ENCODE measurements at places on chromosomes 13 and 19. TPM values are rescaled to one million over a fixed set of nuclear protein-coding genes. Genes with fewer than 3 reads are reported as not detected.
A peak's percentile ranks its signal among the peaks of the same experiment; 100 is the strongest.

POU2F2 gene
- not detected for total RNA-seq

PSG7 gene
- not detected for total RNA-seq

- DNase-seq = no peak
Observed at GRCh38 chr13:110310541-110311442, 3.7 kb downstream of the COL4A2 start.

NALCN gene
- total RNA-seq = 7.0 TPM

DNA sequence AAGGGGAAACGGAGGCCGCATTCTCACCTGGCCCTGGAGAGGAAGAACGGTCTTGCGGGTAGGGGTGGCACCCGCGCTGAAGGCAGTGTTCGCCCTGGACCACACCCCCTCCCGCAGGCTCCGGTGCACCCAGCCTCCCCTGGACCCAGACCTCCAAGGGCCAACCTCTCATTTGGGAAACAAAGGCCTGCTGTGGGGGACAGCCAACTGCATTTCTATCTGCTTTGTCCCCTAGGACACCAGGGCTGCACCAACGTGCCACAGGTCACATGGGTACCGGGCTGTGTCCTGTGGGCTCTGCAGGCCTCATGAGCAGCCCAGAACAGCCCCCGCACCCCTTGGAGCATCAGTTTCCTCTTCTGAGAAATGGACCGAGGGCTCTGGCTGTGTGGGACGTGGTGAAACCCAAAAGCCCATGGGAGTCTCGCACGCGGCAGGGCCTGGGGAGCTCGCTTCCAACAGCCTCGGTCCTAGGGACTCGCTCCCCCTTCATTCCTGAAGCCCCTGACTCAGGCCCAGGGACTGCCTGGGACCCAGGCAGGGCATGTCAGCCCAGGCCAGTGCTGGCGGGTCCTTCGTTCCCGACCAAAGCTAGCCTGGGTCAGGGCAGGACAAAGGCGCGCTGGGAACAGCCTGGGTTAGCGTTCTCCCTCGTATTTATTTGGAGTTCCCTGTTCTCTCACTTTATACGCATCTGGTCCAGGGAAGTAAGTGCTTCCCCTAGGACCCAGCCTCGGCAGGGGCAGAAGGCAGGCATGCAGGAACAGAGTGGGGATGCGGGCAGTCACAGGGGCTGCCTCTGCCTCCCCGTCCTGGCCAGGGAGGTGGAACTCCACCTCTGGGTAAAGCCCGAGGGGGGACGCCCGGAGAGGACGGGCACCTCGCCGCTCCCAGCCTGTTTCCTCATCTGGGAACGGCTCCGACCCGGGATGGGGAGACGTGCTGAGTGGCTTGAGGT lies 4.6 kb downstream of the TCF3 start:
- no peak for DNase-seq

DNA sequence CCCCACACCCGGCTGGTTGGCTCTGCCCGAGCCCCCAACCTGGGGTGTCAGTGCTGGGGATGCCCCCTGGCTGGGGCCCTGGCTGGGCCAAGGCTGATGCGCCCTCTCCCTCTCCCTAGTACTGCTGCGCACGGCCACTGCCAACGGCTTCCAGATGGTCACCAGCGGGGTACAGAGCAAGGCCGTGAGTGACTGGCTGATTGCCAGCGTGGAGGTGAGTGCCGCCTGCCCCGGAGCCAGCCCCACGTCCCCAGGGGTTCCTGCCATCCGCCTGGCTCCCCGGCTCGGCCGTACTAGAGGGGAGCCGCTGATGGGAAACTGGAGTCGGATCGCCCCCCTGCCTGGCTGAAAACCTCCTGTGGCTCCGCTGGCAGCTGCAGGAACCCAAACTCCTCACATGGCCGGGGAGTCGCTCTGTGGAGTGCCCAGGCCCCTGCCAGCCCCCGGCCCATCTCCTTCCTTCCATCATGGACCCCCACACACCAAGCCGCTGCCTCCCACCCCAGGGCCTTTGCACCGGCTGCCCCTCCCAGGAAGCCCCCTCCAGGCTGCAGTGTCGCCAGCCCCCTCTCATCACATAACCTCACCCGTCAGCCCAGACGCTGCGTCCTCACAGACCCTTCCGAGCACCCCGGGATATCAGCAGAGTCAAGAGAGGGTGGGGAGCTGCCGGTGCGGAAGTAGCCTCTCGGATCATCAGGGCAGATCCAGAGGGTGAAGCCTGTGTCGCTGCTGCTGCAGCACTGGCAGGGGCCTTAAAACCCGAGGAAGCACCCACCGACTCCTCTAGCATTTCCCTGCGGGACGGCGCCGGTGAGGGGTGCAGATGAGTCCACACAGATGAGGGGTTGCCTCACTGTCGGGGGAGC lies 10.6 kb downstream of the NCLN start:
- DNase-seq = no peak

HSPB6 gene
- 0.29 TPM for total RNA-seq

DNA sequence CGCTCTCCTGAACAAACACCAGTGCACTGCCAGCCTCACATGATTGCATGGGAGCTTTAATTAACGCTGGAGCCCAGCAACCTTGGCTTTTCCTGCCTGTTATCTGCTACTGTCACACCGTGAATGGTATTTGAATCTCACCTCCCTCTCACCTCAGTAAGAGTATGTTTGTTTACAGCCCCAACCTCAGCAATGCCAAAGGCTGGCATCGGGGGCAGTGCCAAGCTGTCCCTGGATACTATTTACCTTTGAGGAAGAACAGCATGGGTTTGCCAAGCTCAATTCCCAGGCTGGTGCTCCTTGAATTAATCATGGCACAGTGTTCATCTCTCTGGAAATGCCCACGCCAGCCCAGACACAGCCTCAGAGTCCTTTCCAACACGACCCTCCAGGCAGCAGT lies 57.2 kb upstream of the SERPINE3 start:
- DNase-seq = no peak

BEST2 gene
- 0.45 TPM for total RNA-seq

GRCh38 chr13:36356058-36356457 lies 9.9 kb upstream of the SPART start:
- DNase-seq = no peak

CCDC9 gene
- 4.9 TPM for total RNA-seq

LRRC63 gene
- not detected for total RNA-seq

GPR183 gene
- total RNA-seq = not detected

GRCh38 chr19:20999731-21000352 lies 20.6 kb upstream of the ZNF430 start:
- DNase-seq = peak; percentile 86

- DNase-seq = peak; percentile 81
Observed at GRCh38 chr13:100913143-100913542, 238.5 kb upstream of the TMTC4 start.

- DNase-seq = no peak
Observed at GRCh38 chr13:108996430-108996829, 367.0 kb downstream of the MYO16 start.

- DNase-seq = no peak
Observed at GRCh38 chr13:61770681-61771080, 355.0 kb upstream of the PCDH20 start.

DNA sequence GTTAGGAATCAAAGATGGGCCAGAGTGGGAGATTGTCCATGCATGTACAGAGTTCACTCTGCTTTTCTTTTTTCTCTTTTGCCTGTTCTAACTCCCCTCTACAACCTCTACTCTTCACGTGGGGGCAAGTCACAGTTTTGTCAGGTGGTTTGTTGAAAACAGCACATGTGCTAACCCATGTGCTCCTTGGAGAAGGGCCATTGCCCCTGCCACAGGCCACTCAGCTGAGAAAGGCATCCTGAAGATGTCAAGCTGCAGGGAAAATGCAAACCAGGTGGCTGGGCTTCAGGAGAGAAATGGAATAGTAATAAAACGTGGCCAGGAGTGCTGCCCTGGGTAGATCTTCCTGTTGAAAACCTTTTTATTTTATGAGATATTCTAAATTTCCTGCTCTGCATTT lies 35.3 kb upstream of the SLC10A2 start:
- DNase-seq = no peak

GRCh38 chr13:44237276-44237767 lies 136.3 kb upstream of the SERP2 start:
- peak; percentile 88 for DNase-seq

SMAD9 gene
- 6.8 TPM for total RNA-seq

DNA sequence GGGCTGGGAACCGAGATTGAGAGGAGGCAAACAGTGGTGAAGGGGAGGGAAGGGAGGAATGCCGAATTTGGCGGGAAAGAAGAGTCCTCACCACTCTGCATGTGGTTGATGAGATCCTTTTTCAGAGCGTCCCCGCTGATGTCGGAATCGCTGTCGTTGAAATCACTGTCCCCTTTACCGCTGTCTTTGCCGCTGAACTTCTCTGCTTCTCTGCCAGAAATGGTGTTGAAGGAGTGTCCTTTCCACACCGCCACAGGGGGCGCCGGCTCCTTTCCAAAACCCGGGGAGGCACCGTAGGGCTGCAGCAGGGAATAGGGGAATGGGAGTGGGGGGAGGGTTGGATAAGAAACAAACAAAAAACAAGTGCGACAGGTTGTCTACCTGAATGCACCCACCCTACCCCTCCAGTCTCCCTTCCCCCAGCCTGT lies 3.1 kb downstream of the PCDH8 start:
- DNase-seq = no peak

- DNase-seq = no peak
Observed at GRCh38 chr13:44379885-44380284, 6.3 kb downstream of the SERP2 start.

- DNase-seq = peak; percentile 44
Observed at GRCh38 chr13:37602733-37603381, 4.3 kb upstream of the POSTN start.

- no peak for DNase-seq
Observed at GRCh38 chr19:43028866-43029265, 2.6 kb upstream of the PSG11 start.

DNA sequence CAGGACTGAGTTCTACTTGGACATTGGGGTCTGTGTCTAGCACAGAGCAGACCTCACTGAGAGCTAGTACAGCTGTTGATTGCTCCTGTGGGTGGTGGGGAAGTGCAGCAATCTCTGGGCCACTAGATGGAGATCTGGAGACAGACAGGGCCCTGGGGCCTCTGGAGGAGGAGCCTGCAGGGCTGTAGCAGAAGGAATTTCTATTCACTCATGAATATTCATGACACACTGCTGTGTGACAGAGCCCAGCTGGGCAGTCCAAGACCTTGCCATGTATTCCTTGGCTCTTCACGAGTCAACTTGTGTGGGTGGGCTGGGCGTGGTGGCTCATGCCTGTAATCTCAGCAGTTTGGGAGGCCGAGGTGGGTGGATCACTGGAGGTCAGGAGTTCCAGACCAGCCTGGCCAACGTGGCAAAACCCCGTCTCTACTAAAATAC lies 37.5 kb downstream of the SUGP2 start:
- DNase-seq = peak; percentile 80

- no peak for DNase-seq
Observed at GRCh38 chr19:52351512-52351911, 15.5 kb downstream of the ZNF610 start.

ZNF599 gene
- total RNA-seq = 12.2 TPM

DNA sequence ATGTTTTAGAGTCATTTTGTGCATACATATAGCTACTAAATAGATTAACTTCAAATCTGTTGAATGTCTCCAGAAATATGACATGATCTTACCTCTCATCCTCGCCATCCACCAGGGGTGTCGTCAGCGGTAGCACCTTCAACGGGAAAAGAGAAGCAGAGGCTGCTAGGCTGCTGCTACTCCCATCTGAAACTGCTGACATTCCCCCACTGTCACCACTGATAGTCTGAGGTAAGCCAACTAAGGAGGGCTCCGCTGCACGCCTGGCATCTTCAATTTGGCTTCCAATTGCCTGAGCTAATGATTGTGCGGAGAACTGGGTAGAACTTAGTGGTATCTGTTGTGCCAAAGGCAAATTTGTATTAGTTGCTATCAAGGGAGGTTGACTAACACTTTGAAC lies 3.1 kb downstream of the TSC22D1 start:
- no peak for DNase-seq

GRCh38 chr13:92028695-92029094 lies 630.3 kb downstream of the GPC5 start:
- DNase-seq = no peak

GRCh38 chr13:39862900-39863299 lies 207.4 kb downstream of the COG6 start:
- no peak for DNase-seq

GRCh38 chr13:30744056-30744680 lies 8.8 kb downstream of the ALOX5AP start:
- DNase-seq = peak; percentile 52

DNA sequence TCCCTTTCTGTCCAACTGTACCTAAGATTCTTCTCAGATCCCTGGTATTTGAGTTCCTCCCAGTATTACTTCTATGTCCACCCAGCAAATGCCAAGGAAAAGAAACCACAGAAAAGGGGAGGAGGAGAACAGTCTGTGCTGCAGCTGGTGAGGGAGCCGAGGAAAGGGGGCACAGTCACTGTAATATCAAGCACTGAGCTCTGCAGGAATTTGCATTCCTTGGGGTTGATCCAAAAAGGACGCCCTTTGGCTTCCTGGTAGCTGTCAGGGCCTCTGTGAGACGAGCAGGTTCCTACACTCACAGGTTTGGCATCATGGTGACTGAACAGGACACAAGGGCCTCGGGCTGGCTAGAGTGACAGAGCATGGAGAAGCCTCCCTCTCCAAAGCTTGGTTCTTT lies 273.4 kb downstream of the NHLRC3 start:
- peak; percentile 54 for DNase-seq

FBXO46 gene
- 11.5 TPM for total RNA-seq

DNA sequence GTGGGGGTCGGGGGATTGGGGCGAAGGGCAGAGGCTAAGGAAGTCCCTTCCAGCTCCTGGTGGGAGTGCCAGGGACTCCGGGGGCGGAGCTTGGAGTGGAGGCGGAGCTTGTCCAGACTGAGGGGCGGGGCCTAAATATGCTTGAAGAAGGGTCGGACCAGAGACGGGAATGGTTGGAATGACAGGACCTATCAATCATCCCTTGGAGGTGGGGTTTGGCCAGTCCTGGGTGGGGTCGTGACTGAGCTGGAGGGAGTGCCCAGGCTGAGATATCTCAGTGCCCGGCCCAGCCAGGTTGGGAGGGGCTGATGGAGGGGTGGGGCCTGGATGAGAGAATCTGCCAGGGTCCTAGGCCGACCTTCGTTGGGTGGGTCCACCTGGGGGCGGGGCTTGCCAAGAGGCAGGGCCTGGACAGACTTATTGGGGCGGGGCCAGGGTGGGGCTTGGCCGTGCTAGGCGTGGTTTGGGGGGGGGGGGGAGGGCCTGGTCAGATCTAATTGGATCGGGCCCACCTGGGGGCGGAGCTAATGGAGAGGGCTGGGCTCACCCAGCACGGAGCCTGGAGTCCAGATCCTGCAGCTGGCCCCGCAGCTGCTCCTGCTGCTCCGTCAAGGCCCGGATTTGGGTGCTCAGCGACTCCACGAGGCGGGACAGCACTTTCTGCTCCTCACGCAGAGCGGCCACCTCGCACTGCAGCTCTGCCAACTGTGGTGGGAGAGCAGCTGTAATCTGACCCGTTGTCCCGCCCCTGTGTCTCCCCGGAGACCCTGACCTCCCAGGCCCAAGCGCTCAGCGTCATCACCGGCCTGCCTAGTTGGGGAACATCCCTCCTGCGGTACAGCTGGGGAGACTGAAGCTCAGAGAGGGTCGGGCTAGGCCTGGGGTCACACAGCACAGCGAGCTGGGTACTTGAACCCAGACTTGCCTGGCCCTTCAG lies 2.6 kb upstream of the WIZ start:
- peak; percentile 93 for DNase-seq

DNA sequence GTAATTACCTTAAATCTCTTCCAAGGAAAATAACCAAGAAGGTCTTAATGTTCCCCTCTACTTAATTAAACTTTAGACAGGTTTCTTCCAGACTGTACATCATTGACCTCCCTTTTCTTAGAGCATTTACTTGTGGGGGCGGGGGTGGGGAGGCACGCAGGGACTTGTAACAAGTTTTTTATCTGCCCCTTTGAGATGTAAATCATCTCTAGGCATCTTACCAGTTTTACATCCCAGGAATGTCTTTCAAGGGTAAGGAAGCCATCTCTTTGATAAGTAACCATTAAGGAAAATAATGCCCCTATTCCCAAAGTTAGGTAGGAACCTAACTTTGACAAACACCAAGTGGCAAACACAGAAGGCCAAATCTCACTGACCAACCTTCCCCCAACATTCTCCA lies 528.6 kb downstream of the SUCLA2 start:
- no peak for DNase-seq

Data from LHCN-M2 (cell line).